Activated CD4-positive, alpha-beta T cell treated with anti-CD3 and anti-CD28 coated beads, Interleukin-2, amount 10 ng/mL, durations not matched to agents 24 days and 14 days (primary cell): ENCODE measurements at places on chromosomes 12 and 14.

DNA sequence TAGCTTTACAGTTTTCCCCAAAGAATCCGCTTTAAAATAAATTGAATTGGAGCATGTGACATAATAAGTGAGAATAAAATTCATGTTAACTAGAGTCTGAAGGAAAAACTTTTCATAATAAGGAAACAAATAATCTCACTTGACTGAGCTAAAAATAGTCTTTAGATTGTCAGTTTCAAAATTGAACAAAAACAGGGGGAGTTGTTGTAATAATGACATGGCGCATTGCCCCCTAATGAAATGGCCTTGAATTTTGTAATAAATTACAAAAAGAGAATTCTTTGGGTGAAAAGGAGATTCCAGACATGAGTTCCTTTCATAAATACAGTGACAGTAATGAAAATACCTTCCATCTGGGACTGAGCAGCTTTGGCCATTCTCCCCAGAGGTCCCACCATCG is 178.6 kb downstream of the EFCAB11 start:
- DNase-seq = no peak

DNA sequence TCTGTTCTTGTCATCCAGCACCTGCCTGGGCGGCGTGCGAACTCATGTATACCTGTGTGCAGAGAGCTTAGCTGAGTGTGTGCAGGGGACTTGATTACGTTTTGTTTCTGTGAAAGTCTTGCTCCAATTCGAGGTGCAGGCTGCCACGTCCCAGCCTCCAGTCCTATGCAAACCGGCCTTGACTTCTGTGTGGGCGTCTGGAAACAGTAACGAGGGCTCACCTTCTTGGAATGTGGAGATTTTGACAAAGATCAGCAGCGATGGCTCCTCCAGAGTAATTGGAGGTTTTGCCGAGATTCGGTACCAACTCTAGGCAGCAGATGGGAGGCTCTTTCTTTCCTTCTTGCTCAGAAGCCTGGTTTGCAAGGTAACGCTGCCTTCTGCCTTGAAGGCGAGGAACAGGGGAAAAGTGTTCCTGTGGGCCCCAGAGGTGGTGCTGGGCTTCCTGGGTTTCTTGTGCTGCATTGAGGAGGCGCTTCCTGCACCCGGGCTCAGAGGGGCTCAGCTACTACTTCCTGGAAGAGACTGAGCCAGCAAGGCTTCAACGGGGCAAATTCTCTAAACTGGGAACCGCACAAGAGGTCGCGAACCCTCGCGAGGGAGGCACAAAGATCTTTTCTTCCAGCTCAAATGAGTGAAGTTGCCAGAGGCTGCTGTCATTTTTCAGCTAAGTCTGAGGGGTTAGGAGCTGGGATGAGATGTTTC is 249.0 kb downstream of the AACS start:
- no peak for DNase-seq

DNA sequence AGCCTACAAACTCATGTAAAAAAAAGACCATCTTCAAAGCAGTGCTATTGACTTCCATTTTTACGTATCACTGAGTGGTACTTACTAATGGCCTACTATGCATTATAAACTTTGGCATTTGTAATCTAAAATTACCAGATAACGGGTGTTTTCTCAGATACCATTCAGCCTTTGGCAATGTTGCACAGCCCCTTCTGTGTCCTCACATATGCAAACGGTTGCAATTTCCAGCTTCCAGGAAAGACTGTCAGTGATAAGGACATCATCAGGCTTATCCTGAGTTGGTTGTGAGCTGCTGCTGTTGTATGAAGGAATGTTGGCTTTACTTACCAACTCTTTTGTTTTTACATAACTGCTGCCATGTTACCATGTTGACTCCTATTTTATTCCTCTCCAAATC is 1.6 kb upstream of the SLC6A13 start:
- DNase-seq = no peak

DNA sequence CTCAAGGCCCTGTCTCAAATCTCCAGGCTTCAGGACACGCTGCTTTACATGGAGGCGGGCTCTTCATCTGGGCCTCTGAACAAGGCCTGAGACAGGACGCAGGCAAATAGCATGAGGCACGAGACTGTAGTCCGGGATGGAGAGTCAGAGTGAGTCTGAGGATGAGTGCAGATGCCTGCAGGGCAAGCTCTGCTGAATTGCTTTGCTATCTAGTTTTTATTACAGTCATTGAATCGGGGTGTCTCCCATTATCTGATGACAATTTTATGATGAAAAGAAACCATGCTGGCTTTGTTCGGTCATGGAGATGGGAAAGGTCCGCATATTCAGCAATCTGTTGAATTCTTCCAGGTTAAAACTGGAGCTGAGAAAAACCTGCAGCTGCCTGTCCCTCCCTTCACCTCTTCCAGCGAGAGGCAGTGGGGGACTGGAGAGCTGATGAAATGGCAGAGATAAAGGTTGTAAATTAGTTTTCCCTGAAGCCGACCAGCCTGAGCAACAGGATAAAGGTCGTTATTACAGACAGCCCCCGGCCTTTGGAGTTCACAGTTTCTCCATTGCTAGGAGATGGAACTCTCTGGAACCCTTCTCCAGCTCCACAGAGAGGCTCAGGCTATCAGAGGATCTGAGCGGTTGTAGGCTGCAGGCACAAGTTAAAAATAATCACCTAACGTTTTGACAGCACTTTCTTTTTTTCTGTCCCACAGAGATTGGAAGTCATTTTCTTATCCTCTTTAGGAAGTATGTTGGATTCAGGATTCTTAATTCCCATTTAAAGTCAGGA is 1.3 kb upstream of the ADGRD1 start:
- no peak for DNase-seq

GRCh38 chr12:46386360-46386867 is 13.8 kb upstream of the SLC38A2 start:
- DNase-seq = no peak

GRCh38 chr12:95859947-95860850 is 1.4 kb downstream of the SNRPF start:
- no peak for DNase-seq

- no peak for DNase-seq
Measured at GRCh38 chr12:50017641-50018040, 7.7 kb downstream of the RACGAP1 start.
